ENCODE measurements at places on chromosomes 2 and 18.

GRCh38 chr2:54048117-54048785, 67.2 kb upstream of the ACYP2 start:
- DNase-seq = peak; percentile 44

DNA sequence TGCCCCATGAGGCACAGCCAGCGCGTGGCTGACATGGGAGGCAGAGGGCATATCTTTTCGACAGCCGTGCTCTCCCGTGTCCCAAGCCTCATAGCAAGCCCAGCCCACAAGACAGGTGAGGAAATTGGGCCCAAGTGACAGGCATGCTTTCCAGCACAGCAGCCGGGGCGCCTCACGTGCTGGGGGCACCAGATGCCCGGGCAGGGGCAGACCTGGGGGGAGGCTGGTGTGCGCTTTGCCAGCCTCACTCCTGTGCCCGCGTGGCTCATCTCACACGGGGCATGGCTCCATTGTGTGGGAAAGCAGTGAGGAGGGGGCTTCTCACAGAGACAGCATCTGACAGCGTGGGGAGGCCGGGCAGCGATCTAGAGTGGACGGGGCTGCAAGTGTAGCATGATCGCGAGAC, 93.2 kb downstream of the USP40 start:
- no peak for DNase-seq

GRCh38 chr2:156486147-156486546, 50.0 kb downstream of the GPD2 start:
- DNase-seq = no peak

- DNase-seq = no peak
These were observed 147.8 kb downstream of the VAPA start for GRCh38 chr18:10061566-10062140.

GRCh38 chr2:181396256-181397123, 60.7 kb upstream of the ITGA4 start:
- no peak for DNase-seq

GRCh38 chr2:54573537-54573919, 117.4 kb downstream of the SPTBN1 start:
- no peak for DNase-seq

- DNase-seq = no peak
These were observed 59.2 kb downstream of the ACVR2A start for GRCh38 chr2:147904051-147904450.

DNA sequence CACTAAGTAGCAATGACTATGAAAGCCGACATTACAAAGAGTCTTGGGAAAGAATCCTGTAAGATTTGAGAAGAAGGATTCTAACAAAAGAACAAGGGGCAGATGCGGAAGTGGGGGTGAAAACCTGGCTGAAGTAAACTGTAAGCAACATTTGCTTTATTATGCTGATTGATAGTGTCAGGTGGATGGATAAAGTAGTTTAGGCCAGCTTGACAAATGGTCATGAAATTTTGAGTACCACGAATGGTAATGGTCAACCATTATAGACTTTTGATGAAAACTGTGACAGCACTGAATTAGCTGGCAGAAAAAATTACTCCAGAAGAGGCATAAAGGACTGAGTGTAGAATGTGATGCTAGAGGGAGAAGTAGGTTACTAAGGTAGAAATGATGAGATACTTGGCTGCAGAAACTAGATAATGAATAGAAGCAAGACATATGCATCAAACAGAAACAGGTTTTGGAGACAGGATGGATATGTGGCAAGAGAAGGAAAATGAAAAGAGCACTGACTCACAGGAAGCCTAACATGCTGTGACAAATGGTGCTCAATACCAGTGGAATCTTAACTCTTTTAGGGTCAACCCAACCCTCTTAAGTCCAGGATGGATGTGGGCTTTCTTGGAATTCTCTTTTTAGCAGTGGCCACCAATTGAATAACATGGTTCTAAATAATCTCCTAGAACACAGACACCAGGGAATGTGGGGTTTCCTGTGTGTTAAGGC, 6.8 kb downstream of the THUMPD2 start:
- no peak for DNase-seq

- DNase-seq = no peak
These were observed 56.1 kb downstream of the FARP2 start for GRCh38 chr2:241412144-241412543.

DNA sequence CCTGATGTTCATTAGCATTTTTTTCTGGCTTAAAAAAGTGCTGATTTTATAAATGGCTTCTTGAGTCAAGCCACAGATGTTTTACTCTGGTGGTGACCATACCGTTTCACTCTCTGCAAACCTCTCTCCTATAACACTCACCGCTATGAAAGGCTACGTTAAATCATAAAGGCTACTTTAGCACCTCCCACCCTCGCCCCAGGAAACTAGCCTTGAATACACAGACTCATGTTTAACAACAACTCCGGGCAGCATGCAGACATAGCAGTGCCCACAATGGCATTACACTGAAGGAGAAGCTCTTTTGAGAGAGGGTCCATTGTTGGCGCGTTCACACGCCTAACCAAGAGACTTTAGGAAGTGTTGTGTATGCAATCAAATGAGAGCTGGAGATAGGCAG, 5.6 kb downstream of the MYT1L start:
- no peak for DNase-seq

DNA sequence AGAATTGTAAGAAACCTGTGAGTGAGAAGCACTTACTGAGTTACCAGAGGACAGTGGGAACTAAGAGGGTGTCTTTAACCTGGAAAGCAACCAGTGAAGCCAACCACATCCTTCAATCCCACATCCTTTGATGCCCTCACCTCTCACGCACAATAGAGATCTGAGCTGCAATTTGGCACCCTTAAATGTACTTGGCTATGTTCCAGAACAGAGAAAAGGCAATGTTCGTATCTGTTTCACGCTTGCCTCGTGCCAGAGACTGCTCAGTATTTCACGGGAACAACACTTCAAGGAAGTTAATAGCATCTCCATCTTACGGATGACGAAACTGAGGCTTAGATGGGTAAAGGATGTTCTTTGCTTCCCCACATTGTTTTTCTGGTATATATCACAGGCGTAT, 167.4 kb downstream of the DPP10 start:
- no peak for DNase-seq

DNA sequence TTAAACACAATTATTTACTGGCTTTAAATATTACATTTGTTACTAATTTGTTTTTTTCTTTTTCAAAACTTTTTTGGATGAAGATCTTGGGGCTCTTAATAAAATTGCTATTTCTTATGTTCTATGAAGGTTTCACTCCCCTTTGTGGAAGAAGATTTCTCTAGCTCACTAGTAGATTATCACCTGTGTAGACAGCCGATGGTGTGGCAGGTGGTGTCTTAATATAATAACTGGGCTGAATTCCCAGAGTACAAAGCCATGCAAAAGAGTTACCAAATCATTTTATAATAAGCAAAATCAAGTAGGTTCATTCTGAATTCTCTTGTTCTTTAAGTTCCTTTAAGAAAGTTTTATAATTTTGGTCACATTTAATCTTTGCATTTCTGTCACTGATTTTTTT, 233.7 kb downstream of the CCDC102B start:
- DNase-seq = no peak

GRCh38 chr2:240630771-240631547, 5.7 kb downstream of the GPR35 start:
- no peak for DNase-seq

- no peak for DNase-seq
These were observed 1438.0 kb upstream of the ZEB2 start for GRCh38 chr2:145957929-145958328.

GRCh38 chr2:68103709-68104055, 40.9 kb upstream of the C1D start:
- no peak for DNase-seq

DNA sequence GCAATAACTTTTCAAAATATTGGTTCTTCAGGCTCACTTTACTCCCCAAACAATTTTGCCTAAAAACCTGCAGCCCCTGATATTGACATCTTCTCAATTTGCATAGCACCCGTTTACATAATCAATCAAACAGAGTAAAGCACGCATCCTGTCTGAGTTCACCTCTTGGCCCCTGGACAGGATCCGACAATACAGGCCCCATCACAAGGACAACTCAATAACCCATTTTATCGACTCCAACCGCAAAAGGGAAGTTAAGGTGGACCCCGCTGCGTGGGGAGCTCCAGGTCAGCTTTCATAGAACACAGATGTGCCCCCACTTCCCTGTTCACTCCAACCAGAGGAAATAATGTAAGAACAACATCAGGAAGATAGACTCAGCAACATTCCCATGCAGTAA, 44.7 kb downstream of the TTC32 start:
- DNase-seq = no peak

DNA sequence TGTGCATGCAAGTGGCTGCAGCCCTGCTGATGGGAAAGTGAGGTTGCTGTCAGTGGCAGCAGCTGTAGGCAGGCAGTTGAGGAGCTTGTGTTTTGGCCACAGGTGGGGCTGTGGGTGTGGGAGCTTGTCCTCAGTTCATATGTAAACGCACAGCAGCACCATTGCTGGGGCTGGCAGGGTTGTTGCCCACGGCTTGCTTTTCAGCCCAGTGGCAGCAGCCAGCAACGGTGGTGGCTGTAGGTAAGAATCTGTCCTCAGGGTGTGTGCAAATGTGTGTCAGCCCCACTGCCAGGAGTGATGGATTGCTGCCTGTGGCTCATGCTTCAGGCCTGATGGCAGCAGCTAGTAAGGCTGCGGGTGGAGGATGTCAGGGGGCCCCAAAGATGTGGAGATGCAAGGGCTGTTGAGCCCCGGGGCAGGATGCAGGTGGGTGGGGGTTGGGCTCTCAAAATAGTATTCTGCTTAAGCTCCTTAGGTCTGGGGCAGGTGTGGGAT, 141.3 kb upstream of the THUMPD2 start:
- DNase-seq = peak; percentile 63

DNA sequence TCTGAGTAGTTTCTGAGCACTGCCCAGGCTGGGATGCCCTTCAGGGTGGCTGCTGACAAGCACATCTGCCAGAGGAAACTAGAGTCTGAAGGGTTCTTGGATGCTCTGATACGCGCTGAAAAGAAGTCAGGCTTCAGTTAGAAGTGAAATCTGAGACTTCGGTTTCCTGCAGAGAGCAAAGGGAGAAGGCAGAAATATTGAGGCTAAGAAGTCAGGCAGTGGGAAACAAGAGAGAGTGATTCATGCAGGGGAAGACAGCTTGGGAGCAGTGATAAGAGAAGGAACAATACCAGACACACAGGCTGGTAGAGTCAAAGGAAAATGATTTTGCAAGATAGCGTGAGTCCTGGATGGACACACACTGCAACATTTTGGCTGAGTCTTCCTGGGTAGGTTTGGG, 51.0 kb upstream of the BOD1L2 start:
- DNase-seq = no peak

DNA sequence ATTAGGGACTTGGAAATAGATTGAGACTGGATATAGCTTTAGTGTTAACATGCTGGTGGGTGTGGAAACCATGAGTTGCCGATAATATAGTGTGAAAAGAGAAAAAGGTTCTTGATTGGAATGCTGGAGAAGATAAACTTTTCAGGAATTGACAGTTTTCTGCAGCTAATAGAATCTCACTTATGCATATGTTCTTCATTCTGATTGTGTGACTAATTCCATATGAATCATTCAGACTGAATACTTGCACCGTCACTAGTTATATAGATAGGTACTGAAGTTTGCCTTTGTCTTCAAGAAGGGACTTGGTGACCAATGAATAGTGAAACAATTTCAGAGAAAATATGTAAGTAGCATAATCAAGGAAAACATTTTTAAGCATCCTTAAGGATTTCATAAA, 225.7 kb upstream of the FOSL2 start:
- no peak for DNase-seq
